CD4-positive, alpha-beta T cell treated with Interferon gamma for 1 hour (primary cell): ENCODE measurements at places on chromosomes 16 and 17.

GRCh38 chr17:63998050-63998720 lies at the start of gene PRR29:
Gene PRR29 (plus strand): TSS chr17:63998351. CDS start chr17:63998365, 14 bp downstream.
- DNase-seq: peak; percentile 77

DNA sequence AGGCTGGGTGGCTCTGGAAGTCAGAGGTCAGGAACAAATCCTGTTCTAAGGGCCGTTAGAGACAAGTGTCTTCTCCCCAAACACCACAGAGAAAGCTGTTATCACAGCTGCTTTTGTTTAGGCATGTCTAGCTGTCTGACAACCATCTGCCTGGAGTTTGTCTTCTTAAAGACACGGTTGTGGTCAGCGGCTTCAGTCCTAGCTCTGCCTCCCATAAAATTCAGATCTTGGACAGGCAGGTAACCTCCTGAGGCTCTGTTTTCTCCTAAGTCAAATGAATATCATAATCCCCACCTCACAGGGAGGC lies 2.3 kb upstream of the ITGA3 start:
- no peak for DNase-seq

GRCh38 chr16:19888834-19889233 lies 4.2 kb upstream of the GPRC5B start:
- DNase-seq: no peak

GRCh38 chr17:77909816-77910215 lies 48.7 kb upstream of the TNRC6C start:
- DNase-seq: no peak

DNA sequence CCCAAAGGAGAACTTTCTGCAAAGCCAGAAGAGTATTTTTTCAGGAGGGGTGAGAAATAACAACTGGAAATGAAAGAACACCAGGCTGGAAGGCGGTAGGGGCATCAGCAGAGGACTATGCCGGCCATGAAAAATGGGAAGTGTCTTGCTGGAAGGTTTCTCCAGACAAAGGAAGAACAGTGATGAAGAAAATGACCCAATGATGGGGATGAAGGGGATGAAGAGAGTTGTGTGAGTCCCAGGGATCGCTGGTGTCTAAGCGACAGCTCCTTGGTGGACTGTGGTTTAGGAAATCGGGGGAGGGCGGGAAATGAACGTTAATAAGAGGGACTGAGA lies 623 bp downstream of the TTLL6 start:
- DNase-seq: no peak

DNA sequence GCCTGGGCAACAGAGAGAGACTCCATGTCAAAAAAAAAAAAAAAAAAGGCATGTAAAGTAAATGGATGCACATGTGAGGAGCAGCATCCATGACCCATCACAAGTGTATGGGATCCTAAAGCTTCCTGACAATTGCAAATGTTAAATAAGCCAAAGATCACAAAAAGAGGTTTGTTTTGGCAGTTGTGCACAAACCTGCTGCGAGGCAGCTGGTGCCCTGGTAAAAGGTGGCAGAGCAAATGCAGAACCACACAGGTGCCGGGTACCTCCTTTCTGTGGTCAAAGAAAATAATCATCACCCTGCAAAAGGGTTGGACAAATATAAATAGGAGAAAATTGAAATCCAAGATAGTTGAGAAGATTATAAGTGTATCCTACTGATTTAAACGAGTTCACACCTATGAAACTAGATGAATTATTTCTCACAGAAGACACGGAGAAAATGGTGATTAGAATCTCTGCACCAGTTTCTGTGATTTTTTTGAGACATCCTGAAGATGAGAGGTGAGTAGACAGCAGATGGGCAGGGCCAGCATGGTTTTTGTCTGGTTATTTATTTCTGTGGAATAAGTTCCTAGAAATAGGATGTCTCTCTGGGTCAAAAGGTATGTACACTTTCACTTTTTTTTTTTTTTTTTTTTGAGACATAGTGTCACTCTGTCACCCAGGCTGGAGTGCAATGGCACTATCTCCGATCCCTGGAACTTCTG lies 291.3 kb downstream of the CDH13 start:
- no peak for DNase-seq

DNA sequence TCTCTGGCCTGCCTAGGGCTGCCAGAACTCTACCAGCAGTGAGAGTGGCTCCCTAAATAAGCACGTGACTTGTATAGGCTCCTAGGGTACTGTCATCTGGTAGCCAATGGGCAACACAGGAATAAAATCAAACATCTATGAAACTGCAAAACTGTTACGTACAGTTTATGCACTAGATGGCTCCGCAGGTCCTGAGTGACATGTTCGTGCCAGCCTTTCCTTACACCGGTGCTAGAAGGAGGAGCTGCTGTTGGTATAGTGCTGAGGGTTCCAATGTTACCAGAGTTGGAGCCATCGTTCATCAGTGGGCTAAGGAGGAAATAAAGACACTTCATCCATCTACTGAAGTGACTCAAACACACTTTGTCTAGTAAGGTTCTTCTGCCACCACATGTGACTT lies 63.2 kb upstream of the TRAP1 start:
- DNase-seq: no peak

DNA sequence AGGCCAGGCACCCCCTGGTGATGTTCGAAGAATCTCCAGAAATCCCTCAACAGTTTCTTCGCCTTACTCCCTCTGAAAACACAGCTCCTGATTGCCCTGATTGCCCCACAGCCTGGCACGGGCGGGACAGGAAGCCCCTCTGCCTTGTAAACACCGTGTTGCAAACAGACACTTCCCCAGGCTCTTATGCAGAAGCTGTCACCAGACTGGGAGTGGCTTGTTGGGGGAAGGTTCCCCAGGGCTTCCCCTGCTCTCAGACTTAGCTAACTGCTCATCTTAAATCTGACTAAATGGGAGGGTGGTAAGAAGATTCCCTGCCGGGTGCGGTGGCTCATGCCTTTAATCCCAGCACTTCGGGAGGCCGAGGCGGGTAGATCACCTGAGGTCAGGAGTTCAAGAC lies 11.2 kb downstream of the PIK3R5 start:
- peak; percentile 89 for DNase-seq

- DNase-seq: no peak
Measured at GRCh38 chr17:47615766-47616424, 33.8 kb upstream of the KPNB1 start.
